HCEC 1CT (cell line): ENCODE measurements at places on chromosomes 13 and 19.
A peak's percentile ranks its signal among the peaks of the same experiment; 100 is the strongest.

DNA sequence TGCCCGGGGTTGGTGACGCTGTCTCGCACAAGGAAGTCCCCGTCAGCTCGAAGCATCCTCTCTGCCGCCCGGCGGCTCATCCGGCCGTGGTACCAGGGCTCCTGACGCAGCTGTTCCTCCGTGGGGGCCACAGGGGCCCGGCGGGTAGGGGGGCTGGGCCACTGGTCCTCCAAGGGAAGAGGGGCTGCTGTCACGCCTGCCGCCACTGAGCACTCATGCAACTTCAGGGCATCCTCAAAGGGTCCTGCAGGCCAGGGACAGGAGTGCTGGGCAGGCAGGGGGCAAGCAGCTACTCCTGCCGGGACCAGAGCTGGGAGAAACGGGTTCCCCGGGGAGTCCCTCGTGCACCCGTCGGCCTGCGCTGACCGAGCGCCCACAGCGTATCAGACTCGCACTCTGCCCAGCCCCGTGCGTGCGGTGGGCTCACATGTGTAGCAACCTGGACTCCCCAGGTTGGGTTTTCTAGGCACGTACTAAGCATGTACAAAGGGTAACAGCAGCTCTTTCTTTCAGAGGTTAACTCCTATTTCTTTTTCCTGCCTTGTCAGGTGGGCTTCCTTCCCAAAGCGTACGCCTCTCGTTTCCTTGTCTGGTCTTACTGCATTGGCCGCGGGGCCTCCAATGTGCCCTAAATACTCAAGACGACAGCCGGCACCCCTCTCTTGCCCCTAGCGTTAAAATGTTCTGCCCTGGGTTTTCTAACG, 13.4 kb upstream of the C2CD4C start:
- DNase-seq, result no peak

GRCh38 chr13:49353908-49354307, 90.0 kb downstream of the CAB39L start:
- no peak for DNase-seq

DNA sequence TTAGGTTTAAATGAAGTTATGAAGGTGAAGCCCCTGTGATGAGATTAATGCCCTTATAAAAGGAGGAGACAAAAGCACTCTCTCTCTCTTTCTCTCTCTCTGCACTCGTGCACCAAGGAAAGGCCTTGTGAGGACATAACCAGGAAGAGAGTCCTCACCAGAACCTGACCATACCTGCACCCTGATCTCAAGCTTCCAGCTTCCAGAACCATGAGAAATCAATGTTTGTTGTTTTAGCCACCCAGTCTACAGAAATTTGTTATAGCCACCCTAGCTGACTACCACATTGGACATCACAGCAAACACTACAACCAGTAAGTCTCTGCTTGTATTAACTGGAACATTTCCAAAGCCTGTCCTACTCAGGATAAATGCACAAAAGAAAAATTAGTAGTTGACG, 34.7 kb upstream of the WDFY2 start:
- no peak for DNase-seq

GRCh38 chr13:110387451-110388107, 80.5 kb downstream of the COL4A2 start:
- peak; percentile 80 for DNase-seq

- DNase-seq, result no peak
Observed at GRCh38 chr13:22114630-22115311, 443.9 kb downstream of the FGF9 start.

DNA sequence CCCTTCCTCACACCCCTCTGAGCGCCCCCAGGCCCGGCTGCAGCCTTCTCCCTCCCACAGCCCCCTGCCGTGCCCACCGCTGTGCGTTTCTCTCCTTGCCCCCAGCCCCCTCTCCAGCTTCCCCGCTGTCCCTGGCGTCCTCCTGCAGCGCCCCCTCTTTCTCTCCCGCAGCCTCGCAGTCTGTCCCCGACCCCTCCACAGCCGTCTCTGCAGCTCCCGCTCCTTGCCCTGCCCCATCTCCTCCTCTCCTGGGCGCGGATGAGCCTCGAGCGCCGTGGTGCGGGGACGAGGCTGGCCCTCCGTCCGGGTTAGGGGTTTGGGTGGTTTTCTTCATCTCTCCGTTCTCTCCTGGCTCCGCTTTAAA, 1.1 kb downstream of the KMT5C start:
- no peak for DNase-seq

GRCh38 chr13:113327766-113328471, 30.9 kb downstream of the LAMP1 start:
- no peak for DNase-seq

DNA sequence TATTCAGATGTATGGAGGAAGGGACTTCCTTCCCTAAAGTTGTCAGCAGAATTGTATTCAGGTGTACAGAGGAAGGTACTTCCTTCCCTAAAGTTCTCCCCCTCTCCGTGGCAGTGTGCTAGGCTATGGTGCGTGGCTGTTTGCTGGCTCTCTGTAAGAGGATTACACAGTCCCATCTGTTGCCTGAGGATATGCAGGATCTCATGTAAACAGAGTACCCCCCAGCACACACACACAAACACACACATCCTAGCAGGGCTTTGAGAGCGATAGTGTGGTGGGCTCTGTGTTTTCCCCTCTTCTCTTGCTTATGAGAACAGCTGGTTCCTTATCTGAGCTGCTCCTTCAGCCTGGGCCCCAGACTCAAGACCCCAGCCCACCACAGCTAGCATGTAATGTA, 10.3 kb downstream of the NEK5 start:
- DNase-seq, result no peak

GRCh38 chr19:1468821-1469254, 10.2 kb downstream of the C19orf25 start:
- no peak for DNase-seq
